Activated T-helper 17 cell treated with anti-CD3 and anti-CD28 coated beads, Interleukin-2, amount 50 U/mL, for 72 hours (primary cell): ENCODE measurements at places on chromosomes 3 and 15.

DNA sequence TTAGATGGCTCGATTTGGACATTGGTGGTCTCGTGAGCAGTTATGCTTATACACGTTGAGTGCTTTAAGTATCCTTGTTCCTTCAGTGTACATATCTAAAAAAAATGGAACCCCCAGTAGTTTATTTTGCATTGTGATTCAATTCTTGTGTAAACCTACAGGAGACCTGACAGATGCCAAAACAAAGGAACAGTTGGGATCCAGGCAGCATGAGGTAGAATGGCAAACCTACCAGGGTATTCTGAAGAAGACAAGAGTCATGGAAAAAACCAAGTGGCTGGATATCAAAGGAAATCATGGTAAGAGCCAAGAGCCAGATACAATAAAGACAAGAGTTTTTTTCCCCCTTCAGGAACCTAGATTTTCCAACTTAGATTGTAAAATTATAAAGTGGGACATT lies 2.0 kb downstream of the TMEM62 start:
- no peak for ATAC-seq

DNA sequence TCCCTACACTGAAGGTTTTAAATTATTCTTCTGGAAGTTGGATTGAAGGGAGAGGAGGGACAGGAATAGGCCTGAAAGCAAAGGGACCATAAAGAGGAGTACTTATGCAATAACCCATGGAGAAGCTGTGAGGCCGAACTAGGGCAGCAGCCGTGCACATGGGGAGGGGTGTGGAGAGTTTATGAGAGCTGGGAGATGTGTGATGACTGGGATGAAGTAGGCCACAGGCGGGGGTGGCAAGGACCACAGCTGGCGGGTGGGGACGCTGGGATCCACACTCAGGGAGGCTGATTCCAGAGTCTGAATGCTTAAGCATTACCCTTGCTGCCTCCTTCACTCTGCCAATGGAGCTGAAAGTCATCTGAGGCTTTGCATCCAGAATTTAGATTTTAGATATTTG lies 123.8 kb downstream of the ARNT2 start:
- ATAC-seq: no peak

DNA sequence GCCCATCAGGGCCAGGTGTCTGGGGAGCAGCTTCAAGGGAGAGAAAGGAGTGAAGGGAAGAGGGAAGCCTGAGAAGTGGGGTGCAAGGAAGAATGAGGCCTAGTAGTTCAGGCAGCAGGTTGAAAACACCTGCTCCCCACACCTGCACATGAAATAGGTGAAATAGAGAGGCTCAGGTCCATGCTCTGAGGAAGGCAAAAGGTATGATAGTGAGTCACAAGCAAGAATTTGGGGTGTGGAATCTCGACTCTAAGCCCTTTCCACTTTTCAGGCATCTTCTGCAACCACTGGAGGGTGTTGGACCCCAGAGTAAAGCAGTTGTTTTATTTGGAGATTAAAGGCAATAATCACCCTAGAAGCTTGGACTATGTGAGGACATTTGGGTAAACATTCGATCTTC lies 157.5 kb downstream of the CTNNB1 start:
- ATAC-seq: no peak

GRCh38 chr3:115397433-115397832 lies 225.9 kb upstream of the GAP43 start:
- ATAC-seq: no peak

GRCh38 chr3:140170612-140171011 lies 235.6 kb downstream of the CLSTN2 start:
- ATAC-seq: no peak

- no peak for ATAC-seq
These were observed 1.9 kb downstream of the UBP1 start for GRCh38 chr3:33438284-33438668.

GRCh38 chr3:134600685-134601463 lies 49.9 kb downstream of the KY start:
- peak; percentile 69 for ATAC-seq

- ATAC-seq: no peak
These were observed 55.0 kb downstream of the FLNB start for GRCh38 chr3:58063022-58063815.

- no peak for ATAC-seq
These were observed 103.8 kb downstream of the IQCH start for GRCh38 chr15:67358391-67358790.

GRCh38 chr3:78873641-78874040 lies 894.2 kb downstream of the ROBO1 start:
- no peak for ATAC-seq

DNA sequence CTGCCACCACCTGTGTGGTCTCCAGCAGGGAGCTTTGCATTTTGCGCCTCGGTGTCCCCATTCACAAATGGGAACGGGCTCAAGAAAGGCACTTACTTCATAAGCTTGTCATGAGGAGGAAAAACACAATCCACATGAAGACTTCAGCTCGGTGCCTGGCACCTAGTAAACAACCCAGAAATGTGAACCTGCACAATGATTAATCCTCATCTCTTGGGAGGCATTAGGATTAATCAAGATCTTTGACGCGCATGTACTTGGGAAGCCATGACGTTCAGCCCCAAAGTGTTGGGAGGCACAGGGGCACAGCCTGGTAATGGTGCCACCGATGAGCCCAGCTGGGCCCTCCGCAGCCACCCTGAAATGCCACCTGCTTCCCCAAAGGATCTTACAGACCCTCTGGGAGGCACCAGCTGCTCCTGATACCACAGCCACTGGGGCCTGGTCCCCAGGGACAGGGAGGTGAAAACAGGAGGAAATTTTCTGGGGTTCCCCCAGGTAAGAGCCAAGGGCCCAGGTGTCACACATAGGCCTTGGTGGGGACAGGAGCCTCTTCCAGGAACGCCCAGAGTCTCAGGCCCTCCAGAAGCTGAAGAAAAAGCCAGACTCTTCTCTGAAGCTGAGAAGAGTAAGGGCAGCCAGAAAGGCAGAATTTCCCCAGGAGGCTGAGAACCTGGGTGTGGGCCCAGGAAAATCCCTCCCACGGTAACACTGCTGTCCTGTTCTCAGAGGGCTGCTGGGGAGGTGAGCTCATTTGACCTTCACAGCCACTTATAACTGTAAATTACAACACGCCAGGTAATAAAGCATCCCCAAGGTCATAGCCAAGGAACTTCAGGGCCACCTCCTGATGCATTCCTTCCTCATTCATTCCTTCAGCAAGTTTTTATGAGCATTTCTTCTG lies 507.5 kb downstream of the SHQ1 start:
- no peak for ATAC-seq

DNA sequence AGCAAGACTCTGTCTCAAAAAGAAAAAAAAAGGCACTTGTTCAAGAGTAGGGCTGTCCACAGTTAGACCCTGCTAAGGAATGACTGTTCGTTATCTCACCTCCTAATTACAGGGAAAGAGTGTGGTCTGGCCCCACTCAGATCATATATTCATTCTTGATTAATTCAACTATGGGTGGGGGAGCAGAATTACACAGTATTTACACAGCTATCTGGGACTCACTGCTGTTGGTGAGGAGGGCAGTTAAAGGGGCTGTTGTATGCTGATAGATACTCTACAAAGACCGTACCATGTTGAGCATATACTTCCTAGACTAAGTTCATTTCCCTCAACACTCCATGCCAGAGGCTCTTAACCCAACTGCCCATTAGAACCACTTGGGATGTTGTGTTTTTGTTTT lies 3.8 kb upstream of the ZNF620 start:
- ATAC-seq: no peak

- ATAC-seq: no peak
These were observed 13.9 kb downstream of the CHST13 start for GRCh38 chr3:126537730-126538281.

- no peak for ATAC-seq
These were observed 96.9 kb upstream of the MYRIP start for GRCh38 chr3:39712413-39713048.

- ATAC-seq: peak; percentile 94
These were observed 136.7 kb upstream of the DAZL start for GRCh38 chr3:16741890-16742289.

GRCh38 chr3:180252683-180253082 lies 215.9 kb upstream of the PEX5L start:
- ATAC-seq: no peak

GRCh38 chr3:10627884-10628572 lies 122.6 kb upstream of the ATP2B2 start:
- no peak for ATAC-seq

- peak; percentile 87 for ATAC-seq
These were observed 129.9 kb upstream of the TGFBR2 start for GRCh38 chr3:30476368-30477084.

DNA sequence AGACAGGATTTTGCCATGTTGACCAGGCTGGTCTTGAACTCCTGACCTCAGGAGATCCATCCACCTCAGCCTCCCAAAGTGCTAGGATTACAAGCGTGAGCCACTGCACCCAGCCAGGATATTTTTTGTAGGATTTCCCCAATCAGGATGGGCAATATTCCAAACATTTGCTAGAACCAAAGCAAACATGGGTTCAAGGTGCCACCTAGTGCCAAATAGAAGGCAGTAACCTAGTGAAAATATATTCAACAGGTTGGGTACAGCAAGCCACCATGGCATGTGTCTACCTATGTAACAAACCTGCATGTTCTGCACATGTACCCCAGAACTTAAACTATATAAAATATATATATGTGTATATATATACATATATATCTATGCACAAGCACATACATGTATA lies 185.9 kb upstream of the CADM2 start:
- no peak for ATAC-seq

DNA sequence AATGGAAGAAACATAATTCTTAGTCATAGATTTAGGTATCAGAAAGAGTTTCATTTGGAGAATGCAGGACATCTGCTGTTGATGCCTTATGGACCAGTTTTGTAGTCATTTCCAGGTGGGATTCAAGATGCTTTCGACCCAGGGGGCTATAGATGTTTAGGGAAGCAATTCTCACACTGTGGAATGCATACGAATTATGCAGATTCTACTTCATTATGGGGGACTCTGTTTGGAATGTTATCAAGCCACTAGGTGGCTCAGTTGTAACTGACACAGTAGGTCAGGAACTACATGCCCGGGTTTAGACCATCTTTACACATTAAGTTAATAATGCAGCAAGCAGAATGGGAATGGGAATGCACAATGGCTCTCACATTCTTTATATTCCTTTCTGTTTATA lies 1359.8 kb downstream of the ZPLD1 start:
- no peak for ATAC-seq

GRCh38 chr3:127069814-127070440 lies 87.0 kb downstream of the PLXNA1 start:
- no peak for ATAC-seq

GRCh38 chr3:104291437-104291851 lies 1075.3 kb upstream of the ALCAM start:
- ATAC-seq: peak; percentile 39

DNA sequence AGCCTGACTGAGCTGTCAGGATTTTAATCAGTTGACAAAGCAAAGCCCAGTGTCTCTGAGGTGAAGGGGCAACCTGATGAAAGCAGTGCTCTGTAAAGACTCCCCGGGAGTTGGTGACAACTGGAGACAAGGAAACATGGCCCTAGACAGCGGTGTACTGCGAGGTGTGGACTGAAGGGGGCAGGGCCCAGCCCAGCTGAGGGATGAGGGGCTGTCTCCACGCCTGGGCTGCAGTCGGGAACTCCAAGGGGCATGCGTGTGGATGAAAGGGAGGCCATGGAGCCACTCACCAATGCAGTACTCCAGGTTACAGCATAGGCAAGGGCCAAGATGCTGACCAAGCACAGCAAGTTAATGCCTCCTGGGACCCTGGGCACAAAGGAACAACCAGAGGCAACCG lies 45.1 kb downstream of the SCAP start:
- no peak for ATAC-seq

DNA sequence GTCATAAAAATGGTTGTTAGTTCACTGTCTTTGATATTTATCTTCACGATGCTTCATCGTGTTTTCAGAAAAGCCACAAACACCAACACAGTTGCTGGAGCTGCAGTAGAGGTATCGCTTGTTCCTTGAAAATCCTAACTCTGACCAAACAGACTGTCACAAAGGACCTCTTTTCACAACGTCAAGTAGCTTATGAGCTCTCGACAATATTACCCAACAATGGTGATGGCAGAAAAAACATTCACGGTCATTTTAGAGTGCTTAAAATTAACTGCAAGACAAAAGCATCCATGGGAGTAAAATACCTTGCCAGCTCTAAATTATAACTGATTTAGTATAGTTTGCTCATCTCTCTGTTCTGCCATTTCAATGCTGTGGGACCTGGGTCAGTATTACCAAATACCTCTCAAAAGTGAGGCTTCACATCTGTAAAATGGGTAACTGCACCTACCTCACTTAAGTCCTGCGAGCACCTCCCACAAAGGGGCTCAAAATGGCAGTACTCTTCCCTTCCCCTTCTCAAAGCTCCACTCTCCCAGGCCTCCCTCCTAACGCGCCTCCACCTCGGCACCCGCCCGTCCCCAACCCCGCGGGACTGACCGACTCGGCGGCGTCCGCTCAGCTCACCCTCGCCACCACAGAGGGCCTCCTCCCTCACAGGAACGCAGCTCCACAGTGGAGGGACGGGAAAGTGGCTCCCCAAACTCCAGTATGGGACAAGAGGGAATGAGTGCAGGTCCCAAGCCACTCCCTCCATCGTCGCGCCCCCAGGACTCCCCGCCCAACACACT lies 546 bp downstream of the TRIM59 start:
- ATAC-seq: peak; percentile 50

- no peak for ATAC-seq
These were observed 298.5 kb downstream of the RPLP1 start for GRCh38 chr15:69751147-69751546.

DNA sequence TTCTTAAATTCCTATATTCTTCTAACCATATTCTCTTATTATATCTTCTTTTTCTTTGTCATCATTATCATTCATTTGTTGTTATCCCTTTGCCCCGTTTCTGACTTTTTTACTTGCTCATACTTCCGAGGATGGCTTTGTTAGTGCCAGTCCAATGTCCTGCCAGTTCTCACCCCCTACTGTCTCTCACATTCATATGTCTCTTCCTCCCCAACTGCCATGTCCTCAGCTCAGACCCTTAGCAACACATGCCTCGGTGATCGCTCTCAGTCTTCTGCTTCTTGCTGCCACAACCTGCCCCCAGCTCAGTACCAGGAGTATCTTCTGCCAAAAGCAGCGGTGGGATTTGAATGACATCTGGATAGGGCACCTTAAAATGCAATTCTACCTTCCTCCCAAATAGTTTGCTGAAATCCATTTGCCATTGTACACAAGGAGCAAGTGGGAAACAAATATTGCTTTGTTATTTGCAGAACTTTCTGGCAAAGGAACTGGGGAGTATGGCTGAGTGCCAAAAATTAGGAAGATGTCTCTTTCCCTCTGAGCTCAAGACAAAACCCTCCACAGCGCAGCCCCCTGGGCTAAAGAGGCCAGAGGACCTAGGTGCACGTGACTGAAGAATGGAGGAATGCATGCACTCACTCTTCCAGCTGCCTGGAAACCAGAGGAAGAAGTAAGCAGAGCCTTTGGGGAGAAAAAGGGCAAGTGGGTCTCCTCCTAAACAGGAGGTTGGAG lies 57.7 kb upstream of the CTNNB1 start:
- ATAC-seq: no peak
